A673 (cell line): ENCODE measurements at places on chromosomes 4 and X.

- DNase-seq, result no peak
Observed at GRCh38 chr4:10579648-10580047, 104.9 kb downstream of the CLNK start.

DNA sequence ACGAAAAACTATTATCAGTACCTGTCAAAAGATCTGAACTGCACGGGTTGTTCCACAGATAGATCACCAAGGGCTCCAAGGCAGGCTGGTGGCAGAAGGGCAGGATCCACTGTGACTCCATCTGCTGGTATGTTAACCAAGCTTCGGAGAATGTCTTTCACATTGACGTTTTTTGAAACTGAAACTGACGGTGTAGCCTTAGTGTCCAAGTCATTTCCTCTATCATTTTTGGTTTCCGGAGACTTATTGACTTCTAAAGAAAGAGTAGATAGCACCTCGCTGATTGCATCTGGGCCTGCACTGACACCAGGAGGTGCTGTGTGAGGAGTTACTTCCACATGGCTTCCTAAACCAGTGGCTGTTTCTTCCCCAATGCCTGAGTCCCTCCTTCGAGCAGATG is 186.9 kb downstream of the LRBA start:
- DNase-seq, result no peak

DNA sequence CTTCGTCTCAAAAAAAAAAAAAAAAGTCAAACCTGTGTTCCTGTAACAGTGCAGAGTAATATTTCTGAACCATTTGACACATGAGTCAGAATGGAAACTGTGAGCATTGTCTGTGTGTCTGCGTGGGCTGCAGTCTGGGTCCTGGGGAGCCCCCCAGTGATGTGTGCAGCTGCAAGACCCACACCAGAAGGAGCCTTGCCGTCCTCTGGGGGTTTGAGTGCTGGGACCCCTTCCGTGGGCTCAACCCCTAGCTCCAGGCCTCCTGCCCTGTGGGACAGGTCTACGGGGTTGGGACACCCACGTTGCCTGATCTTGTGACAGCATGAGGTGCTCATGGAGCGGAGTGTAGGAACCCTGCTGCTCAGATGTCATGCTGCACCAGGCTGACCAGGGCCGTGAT is 43.7 kb downstream of the DDX3X start:
- DNase-seq, result no peak

DNA sequence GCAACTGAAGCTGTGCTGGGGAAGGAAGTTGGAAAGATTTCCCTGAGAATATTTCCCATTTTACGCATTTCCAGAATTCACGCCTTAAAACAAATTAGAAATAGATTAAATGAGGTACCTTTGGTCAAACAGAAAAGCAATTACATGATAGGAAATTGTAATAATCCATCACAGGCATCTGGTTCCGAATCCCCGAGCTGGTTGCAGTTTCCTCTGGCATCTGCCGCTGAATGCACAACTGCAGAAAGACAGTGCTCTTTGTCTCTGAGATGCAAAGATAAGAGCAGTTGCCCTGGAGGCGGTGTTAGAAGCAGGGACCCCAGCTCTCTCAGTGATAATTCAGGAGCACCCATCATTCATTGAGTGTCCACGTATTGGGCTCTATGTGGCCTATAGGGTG is 224.4 kb downstream of the LDB2 start:
- DNase-seq, result no peak

DNA sequence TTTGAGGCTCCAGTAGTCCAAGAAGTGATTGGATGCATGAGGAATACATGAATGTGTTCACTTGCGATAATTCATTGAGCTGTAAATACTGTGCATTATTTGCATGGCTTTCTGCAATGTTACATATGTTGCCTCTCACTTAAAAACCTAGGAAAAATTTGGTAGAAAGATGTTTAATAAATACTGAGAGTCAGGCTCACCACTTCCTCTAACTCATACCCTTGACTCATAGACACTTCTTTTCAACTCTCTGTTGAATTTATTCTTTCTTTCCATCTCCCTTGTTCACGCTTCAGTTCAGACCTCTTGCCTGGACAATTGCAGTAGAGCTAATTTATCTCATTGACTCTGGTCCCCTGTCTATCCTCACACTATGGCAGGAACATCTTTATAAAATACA is 35.8 kb upstream of the LEF1 start:
- DNase-seq, result no peak
